Mucosa of gallbladder (tissue), 1 donor: ENCODE measurements at places on chromosomes 11 and 22.

DNA sequence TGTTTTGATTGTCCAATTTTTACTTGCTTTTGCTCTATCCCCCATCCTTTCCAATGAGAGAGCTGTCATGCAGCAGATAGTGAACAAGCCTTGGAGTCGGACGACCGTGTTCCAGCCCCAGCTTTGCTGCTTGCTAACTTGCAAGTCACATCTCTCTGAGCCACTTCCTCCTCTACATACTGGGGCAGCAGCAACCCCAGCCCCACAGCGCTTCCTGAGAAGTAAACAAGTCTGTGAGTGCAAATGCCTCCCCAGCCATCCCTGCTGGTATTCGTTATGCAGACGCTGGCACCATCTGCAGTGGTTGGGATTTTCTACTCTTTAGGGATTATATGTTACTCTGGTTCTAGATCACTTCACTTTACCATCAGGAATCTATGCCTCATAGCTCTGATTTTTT, 35.0 kb downstream of the TPBGL start:
- peak; percentile 49 for DNase-seq

GRCh38 chr11:79081471-79082031, 359.3 kb downstream of the TENM4 start:
- DNase-seq, result no peak

DNA sequence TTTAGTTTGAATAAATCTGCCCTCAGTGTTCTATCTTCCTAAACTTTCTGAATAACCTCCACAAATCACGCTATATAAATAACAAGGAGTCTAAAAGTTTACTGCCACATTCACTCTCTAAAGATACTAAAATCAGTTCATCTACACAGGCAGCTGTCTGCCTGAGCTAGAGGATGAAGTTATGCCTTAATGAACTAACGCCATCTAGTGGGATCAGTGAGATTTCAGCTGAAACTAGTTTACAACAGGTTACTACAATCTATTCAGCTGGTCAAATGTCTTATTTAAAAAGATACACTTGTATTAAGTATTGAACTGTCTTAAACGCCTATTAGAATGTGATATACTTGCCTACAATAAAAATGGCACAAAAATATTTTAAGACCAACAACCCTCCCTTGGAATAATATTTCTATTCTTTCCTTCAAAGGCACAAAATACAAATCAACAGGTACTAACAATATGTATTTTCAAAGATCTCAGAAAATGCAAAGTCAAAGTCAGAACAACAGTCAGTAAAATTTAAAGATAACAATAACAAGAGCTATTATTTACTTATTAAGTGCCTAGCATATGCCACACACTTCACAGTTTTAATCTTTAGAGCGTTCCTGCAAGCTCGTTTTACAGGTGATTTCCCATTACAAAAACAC, 84.1 kb downstream of the LARGE2 start:
- peak; percentile 45 for DNase-seq

GRCh38 chr22:23113067-23113846, 28.5 kb downstream of the RSPH14 start:
- DNase-seq, result no peak

DNA sequence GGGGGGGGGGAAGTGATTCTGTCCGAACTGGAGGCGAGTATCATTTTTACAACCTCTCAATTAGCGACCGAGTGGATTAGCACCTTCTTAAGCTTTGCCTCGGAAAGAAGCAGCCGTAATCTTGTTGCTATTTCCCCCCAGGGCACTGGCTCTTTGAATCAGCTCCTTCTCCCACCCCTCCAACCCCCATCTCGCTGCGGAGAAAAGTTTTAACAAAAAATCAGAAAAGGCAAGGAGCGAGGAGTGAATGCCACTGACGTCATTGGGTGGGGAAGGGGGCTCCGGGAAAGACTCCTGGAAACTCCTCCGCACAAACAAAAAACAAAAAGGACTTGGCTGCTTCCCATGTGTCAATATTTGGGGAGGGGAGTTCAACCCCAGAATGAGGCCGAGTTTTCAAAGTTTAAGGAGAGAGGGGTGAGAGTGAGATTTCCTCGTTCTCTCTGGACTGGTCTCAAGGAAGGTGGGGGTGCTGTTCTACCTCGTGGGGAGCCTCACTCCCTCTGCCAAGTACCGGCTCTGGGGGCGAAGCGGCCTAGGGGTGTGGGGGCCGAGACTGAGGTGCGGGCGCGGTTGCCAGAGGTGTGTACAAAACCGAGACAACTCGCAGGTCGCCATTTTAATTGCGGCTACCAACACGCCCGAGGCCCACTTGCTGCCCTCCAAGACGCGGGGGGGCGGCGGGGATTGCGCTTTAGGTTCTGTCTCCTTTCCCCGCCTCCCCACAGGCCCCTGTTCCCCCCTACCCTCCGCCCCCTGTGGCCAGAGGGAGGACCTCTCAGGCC, 2.5 kb upstream of the PAX6 start:
- peak; percentile 5 for DNase-seq

- DNase-seq, result peak; percentile 42
These were observed 19.6 kb downstream of the MACROD1 start for GRCh38 chr11:64146036-64146955.

DNA sequence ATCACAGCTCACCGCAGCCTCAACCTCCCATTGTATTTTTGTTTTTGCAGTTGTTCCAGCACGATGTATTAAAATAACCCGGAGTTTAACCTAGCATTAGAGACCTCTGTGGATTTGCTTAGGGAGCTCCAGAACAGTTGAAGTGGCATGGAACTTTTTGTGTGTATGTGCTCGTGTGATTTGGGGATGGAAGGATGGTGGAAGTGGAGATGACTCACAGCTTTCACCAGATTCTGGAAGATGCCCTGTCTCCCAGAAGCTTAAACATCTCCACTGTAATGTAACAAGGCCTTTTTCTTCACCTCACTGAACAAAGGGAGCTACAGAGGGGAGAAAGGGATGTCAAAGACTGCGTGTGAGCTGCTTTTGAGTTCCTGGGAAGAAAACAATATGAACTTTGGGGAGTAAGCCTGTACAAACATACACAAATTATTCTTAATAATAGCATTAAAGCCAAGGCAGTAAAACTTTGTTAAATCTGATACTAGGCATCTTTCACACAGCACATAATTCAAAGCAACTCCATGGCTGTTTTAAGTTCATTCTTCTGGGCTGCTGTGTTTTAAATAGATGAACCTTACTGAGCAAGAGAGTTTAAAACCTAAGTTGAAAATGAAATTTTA, 226.4 kb downstream of the ADAMTS15 start:
- DNase-seq, result no peak

DNA sequence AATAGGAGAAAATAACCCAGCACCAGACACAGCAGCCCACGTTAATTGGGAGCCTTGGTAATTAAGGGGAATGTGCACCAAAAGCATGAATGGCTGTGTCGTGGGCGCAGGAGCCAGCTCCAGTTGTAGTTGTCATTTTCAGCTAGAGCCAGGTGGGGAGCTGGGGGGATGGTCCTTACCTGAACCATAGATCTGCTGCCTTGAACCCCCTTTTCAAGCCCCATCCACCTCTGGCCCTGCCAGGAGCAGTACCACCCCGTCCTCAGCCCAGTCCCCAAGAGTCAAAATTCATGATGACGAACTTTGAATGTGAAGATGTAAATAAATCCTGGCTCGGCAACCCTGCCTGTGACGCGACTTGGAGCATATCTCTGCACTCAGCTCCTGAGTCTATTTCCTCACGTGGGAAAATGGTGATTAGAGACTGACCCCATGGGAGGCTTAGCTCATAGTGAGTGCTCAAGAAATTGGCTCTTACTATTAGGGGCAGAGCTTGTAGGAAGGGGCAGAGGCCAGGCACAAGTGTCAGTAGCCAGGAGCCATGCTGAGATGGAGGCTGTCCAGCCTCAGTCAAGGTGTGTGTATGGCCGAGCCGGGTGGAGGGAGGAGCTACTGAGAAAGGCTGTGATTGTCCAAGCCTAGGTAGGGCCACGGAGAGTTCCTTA, 794 bp upstream of the FXYD6 start:
- DNase-seq, result no peak

- no peak for DNase-seq
These were observed 33.1 kb downstream of the TSPAN18 start for GRCh38 chr11:44759743-44760476.

DNA sequence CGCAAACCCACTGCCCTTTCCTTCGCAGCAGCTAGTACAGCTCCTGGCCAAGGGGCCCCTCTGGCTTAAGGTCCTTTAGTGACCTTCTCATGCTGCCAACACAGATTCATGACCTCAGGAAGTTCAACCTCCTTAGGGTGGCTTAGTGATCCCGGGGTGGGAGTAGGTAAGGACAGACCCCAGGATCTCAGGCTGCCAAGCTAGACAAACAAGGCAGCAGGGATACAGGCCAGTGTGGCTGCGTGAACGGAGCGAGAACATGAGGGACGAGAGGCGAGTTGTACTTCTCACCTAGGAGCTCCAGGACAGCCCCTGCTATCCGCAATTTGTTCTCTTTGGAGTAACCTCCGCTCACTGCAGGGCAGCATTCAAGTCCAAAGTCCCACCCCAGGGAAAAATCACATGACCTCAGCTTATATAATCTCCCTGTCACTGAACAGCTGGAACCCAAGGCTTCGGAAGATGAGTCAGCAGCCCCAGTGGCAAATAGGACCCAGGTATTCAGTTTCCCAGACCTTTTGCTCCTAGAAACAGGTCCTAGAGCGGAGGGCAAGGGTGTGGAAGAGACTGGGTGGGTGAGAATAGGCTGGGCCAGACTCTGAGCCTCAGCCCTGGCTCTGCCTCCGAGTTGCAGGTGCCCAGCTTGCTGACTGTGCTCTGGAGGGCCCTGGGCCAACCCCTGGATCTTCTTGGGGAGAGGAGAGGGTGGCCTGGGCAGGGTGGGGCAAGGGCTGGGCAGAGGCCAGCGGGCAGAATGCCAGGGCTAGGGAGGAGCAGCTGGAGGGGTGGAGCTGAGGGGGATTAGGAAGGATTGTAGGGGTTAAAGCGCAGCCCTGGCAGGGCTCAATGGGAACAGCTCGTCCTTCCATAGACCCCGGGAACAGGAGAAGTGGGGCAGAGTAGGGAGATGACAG, 13.1 kb downstream of the USP2 start:
- DNase-seq, result peak; percentile 84

- no peak for DNase-seq
These were observed 71.4 kb upstream of the SYN3 start for GRCh38 chr22:33129621-33130020.

GRCh38 chr22:48794906-48795305, 1032.8 kb downstream of the BRD1 start:
- no peak for DNase-seq

- DNase-seq, result no peak
These were observed 81.7 kb downstream of the MTNR1B start for GRCh38 chr11:93051186-93051585.

GRCh38 chr22:49838771-49839717, 11.4 kb upstream of the BRD1 start:
- no peak for DNase-seq

DNA sequence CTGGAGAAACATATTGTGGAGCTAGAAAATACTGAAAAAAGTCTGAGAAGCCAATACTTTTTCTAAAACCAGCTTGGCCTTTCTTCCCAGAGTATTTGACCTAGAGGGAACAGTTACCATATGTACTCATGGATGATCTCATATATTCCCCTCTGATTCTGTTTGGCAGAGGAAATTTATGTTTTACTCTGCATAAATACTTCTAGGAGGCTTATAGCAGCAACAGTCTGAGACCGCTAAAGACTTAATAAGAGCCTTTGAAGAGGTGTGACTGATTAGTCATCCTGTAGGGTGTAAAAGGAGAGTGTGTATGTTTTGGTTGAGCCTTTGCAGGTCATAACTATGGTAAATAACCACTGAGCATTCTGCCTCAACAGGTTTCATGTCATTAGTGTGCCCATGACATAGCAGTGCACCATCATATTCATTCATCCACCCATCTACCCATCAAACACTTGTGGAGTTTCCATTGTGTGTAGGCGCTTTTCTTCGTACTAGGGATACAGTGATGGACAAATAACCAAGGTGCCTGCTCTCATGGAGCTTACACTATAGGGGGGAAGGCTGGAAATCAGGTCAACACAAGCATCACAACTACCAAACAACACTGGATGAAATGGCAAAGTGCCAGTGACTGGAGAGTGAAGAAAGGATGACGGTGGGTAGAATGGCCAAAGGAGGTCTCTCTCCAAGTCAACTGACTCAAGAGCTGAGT, 44.5 kb downstream of the TRAF6 start:
- DNase-seq, result no peak

DNA sequence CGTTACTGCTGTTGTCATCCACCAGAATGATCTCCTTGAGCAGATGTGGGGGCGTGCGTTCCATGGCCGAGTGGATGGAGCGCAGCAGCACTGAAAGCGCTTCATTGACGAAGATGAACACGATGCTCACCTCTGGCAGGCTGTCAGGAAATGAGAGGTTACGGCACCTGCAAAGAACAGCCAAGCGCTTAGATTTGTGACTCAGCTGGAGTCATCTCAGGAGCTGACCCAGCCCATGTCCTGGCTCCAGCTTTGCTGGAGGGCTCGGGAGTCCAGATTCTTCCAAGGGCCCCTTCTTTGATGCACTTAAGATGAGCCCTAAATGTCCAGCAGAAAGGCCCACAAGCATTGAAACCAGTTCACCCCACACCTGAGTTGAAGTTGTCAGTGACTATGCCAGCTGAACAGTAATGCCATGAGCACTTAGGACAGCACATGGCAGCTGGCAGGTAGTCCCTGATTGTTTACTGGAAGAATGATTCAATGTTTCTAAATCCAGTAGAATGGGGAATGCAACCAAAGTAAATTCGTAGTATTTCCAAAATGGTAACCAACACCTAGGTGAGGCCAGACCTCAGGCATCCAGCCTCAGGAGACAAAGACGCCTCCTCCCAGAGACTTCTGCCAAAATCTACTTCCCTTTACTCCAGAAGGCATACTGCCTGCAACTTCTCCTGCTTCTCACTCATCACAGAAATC, 79.7 kb upstream of the CSNK2A3 start:
- DNase-seq, result no peak

GRCh38 chr22:19287076-19287707, 4.3 kb downstream of the CLTCL1 start:
- no peak for DNase-seq

DNA sequence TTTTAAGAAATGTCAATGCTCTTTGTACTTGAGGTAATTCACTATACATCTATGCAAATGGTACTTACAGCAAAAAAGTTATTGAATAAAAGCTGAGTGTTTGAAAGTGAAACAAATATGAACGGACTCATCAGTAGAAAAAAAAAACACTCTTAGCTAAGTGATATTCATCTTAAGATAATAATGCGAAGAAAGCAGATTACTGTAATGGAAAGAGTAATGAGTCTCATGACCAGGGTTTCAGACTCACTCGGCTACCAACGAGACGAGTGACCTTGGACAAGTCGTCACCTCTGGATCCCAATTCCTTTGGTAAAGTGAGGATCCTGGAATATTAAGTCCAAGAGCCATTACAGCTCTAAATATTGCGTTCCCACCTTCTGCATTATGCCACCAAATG, 57.0 kb downstream of the PACSIN2 start:
- DNase-seq, result no peak

DNA sequence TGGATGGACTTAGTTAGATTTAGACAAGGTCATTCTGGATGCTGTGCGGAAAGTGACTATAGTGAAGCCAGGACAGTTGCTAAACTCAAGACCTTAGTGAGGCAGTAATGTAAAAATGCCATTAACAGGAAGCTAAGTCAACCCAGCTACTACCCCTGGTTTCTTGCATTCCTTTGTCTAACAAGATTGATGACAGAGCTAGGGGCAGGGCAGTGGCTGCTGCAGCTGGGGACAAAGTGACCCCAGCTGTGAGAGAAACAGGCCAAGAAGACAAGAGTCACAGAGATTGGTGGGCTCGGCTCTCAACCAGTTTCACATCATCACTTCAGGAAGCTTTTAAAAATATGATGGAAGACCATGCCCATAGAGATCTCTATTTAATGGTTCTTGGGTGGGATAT, 110.4 kb upstream of the POU2AF2 start:
- DNase-seq, result no peak

- DNase-seq, result no peak
These were observed 7.7 kb downstream of the CHRDL2 start for GRCh38 chr11:74723511-74723910.

GRCh38 chr11:127225619-127226018, 225.0 kb upstream of the KIRREL3 start:
- no peak for DNase-seq
